Fibroblast of skin of left biceps (primary cell): ENCODE measurements at places on chromosomes 3 and 15.

DNA sequence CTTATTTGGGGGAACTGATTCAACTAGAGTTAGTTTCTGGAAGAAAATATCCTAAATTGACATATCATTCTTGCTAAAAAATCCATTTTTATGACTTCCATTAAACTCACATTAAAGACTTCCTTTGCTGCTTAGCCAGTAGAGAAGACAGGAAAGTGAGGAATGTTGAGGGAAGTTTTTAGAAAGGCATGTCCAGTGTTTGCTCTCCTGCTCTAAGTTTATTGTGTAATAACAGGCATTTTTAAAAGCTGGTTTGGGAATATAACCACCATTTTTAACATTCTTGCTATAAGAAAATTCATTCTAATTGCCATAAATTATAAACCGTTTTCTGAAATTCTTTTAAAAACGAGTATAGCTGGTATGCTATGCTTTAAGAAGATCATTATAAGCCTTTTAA, 428.0 kb downstream of the RAP2B start:
- no peak for DNase-seq

DNA sequence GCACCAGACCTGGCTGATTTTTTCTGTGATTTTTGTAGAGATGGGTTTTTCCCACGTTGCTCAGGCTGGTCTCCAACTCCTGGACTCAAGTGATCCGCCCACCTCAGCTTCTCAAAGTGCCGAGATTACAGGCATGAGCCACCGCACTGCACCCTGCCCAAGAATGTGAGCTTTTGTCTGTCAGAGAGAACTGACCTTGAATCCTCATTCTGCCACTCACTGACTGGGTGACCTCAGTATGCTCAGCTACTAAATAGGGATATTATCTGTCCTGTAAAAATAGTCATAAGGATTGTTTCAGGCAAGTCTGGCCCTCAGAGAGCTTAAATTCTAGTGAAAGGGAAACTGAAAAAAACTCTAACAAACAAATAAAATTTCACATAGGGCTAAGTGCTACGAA, 2.1 kb upstream of the RFT1 start:
- no peak for DNase-seq

DNA sequence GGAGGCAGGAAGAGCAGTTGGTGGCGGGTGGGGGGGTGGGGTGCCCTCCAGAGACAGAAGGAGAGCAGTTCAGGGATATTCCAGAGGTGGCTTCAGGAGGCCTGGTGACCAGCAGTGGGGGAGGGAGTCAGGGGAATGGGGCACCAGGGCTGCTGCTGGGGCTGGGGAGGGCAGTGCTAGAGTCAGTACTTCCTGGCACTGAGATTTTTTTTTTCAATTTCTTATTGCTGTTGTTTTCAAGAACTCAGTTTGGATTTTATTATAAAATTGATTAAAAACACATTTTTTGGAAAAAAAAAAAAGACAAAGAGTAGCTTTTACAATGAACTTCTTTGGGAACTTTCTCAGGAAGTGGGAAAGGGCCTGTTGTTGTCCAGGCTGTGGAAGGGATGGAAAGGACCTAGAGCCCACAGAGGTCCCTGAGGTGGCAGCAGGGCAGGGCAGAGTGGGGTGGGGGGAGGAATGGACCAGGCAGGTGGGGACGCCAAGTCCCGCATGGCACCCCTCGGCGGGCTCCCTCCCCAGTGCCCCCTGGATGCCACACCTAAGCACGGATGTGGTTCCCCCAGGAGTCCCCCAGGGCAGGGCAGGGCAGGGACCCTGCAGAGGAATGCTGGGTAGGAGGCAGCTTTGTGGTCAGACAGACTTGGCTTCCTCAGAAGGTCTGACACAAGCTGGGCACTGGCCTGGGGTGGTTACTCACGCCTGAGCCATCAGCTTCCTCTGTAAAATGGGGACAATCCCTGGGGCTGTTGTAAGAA, 8.5 kb upstream of the ANPEP start:
- DNase-seq, result no peak

GRCh38 chr15:91259077-91259476, 159.0 kb downstream of the SV2B start:
- no peak for DNase-seq

DNA sequence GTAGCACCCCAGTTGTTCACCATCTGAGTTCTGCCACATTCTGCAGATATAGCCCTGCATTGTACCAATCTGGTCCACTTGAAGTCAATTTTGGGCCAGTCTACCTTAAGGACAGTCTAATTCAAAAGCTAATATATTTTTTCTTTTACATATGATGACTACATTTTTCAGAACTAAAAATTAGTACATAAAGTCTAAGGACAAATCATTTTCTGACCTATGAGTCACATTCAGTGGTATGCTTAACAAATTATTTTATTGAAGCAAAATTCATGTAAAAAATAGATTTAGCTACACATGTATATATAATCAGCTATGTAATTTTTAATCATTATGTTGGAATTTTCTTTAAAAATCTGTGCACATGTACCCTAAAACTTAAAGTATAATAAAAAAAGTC, 52.1 kb upstream of the IL12A start:
- DNase-seq, result no peak

DNA sequence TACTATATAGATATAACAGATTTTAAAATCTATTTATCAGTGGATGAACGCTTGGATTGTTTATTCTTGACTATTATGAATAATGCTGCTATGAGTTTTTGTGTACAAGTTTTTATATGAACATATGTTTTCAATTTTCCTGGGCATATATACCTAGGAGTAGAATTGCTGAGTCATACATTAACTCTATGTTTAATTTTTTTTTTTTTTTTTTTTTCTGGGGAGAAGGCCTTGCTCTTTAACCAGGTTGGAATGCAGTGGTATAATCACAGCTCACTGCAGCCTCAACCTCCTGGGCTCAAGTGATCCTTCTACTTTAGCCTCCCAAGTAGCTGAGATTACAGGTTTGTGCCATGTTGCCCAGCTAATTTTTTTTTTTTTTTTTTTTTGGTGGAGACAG, 9.1 kb downstream of the CIDEC start:
- DNase-seq, result peak; percentile 55

GRCh38 chr3:105431200-105431599, 64.5 kb downstream of the ALCAM start:
- DNase-seq, result no peak

- no peak for DNase-seq
Measured at GRCh38 chr3:31039145-31039544, 144.7 kb upstream of the GADL1 start.

GRCh38 chr3:5494905-5495519, 307.5 kb downstream of the EDEM1 start:
- no peak for DNase-seq

- peak; percentile 73 for DNase-seq
Measured at GRCh38 chr3:39038165-39038564, 13.6 kb downstream of the SCN11A start.

GRCh38 chr15:38053776-38054175, 119.3 kb downstream of the TMCO5A start:
- no peak for DNase-seq

DNA sequence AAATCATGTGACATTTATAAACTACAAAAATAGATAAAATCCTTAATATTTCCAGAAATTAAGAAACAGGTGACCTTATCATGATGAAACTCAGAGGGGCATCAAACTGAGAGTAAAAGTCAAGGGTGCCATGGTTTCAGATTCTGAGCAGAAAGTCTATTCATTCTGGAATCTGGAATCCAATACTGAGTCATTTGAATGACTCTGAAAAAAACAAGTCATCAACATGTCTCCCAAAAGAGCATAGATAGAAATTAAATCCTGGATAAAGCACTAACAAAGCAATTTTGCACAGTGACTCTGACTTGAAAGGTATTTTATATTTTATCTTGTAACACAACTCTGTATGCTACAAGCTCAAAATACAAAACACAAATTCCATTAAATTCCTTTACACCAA, 23.4 kb downstream of the STAC start:
- DNase-seq, result no peak

GRCh38 chr3:56830884-56831283, 29.1 kb upstream of the ARHGEF3 start:
- DNase-seq, result no peak

GRCh38 chr3:119891944-119892721, 110.2 kb downstream of the NR1I2 start:
- peak; percentile 41 for DNase-seq

DNA sequence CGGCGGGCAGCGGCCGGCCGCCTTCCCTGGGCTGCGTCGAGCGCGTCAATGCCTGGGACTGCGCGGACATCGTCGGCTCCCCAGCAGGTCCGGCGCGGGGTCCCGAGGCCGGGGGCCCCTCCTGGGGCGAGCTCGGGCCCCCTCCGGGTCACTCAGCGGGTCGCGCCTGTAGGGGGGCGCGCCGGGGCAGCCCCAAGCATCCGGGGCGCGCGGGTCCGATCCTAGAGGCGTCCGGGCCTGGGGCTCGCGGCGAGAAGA, 725 bp downstream of the TLE3 start:
- DNase-seq, result no peak

DNA sequence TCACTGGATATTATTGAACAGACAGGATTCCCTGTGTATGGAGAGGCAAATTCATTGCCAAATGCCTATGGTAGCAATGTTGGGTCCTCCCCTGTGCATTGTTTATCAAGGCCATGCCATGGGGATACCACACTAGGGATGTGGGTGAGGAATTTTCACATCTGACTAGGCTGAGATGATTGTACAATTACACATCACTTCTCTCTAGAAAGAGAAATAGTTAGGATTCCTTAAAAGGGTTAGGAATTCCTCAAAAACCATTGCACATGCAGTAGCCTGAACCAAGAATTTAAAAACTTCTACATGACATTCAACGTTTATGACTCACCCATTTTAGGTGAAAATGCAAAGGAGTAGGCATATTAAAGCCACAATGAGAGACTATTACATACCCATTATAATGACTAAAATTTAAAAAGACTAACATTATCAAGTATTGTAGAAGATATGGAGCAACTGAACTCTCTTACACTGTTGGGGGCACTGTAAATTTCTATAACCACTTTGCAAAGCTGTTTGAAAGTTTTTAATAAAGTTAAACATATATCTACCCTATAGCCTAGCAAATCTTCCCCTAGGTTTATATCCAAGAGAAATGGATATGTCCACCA, 175.9 kb downstream of the THRB start:
- DNase-seq, result peak; percentile 39

DNA sequence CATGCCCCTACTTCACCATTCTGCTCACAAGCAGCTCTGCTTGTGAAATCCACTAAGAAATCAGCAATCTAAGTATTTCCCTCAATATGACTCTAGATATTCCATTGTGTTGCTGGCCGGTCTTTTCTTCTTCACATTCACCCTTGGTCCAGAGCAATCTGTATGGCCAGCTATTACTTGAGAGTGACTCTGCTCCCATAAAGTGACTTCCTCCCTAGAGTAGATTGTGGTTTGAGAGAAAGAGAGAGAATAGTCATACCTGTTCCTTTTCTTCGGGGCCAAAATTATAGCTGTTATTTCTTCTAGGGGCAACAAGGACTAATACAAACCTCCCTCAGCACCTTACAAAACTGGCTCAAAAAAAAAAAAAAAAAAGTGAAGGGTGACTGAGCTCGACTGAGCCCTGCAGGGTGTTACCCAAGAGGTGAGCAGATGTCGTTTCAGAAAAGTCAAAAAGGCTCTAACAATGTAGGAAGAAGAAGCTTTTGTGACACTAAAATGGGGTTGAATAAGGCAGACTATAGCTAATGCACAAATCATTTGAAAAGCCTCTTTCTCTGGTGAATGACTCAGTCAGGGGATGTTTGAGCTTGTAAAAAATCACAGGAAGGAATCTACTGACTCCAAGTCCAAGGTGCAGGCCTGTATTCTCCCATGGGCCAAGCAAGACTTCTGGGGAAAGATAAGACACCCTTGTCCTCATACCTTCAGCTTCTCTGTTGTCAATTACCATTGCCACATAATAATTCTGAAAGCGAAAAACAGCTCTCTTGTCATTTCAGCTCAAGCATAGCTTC, 161.0 kb upstream of the SLC24A5 start:
- no peak for DNase-seq

- DNase-seq, result no peak
Measured at GRCh38 chr3:151905647-151906046, 32.2 kb downstream of the SUCNR1 start.

DNA sequence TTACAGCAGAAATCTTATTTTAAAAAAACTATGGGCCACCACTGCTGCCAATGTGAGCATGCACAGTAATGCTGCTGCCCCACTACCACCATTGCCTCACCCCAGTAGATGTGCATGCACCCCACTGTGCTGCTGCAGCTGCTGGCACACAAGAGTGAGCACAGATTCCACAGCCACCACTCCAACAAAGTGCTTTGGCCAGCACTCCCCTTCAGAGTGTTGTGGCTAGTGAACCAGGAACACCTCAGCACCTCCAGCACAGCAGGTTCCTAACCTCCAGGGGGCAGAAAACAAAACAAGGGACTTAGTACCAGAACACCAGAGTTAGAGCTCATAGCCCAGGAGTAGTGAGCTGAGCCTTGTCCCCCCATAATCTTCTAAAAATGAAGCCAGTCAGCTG, 629.6 kb downstream of the PYDC2 start:
- DNase-seq, result no peak
